ENCODE measurements at places on chromosomes 1 and 21. TPM values are rescaled to one million over a fixed set of nuclear protein-coding genes. Genes with fewer than 3 reads are reported as not detected.

DNA sequence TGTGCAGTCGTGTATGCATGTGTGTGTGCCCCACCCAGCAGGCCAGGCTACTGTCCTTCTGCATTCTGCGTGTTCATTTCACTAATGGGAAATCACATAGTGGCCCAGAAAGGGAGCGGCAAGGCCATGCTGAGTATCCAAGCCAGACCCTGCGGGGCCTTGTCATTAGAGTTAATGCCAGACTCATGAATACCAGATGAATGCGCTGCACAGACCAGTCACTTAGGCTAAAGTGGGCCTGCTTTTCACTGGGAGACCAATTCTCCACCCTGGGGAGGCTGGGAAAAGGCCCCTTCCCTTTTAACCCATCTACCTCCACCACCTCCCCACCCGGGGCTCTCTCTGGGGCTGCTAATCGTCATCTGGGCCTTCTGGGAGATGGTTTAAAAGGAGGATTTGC, 17.0 kb upstream of the GRIK3 start:
- DNase-seq = no peak

GRCh38 chr1:160883581-160884513, 1.1 kb downstream of the ITLN1 start:
- no peak for DNase-seq

AMIGO1 gene
- 4.7 TPM for total RNA-seq

- no peak for DNase-seq
Measured at GRCh38 chr1:229869240-229869639, 197.8 kb upstream of the GALNT2 start.

- peak; percentile 52 for DNase-seq
Measured at GRCh38 chr1:228336308-228337030, 70.2 kb downstream of the TRIM11 start.

CHIA gene
- total RNA-seq = not detected

GRCh38 chr1:3971981-3972380, 71.9 kb upstream of the C1orf174 start:
- DNase-seq = no peak

DNA sequence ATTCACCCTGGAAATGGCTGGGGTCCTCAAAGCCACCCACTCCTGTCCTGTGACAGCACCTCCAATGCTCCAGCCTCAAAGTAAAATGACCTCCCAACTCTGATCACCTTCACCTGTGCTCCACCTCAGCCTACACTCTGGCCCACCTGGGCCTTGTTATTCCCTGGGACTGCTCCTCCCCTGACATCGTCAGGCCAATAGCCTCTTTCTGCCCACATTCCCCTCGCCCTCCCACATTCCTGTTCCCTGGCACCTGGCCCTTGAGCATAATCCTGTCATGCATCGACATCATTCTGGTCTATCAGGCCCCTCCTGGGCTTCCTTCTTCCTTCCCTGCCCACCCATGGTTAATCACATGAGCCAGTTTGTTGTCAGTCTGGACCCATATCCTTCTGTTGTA, 13.2 kb upstream of the BCAR3 start:
- DNase-seq = no peak

- no peak for DNase-seq
Measured at GRCh38 chr1:46244656-46245371, 2.7 kb upstream of the RAD54L start.

BARHL2 gene
- total RNA-seq = not detected

BLACAT1 gene
- total RNA-seq = not detected

GRCh38 chr21:25487046-25487594, 120.2 kb downstream of the MRPL39 start:
- no peak for DNase-seq

DNA sequence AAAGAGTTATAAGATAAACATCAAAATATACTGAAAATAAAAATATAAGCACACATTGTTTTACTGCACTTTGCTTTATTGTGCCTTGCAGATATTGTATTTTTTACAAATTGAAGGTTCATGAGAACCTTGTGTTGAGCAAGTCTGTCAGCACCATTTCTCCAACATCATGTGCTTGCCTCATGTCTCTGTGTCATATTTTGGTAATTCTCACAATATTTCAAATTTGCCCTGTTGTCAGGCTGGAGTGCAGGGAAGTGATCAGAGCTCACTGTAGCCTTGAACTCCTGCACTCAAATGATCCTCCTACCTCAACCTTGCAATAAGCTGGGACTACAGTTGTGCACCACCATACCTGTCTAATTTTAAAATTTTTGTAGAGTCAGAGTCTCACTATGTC, 21.3 kb upstream of the CNIH3 start:
- no peak for DNase-seq

OPTC gene
- not detected for total RNA-seq

DNA sequence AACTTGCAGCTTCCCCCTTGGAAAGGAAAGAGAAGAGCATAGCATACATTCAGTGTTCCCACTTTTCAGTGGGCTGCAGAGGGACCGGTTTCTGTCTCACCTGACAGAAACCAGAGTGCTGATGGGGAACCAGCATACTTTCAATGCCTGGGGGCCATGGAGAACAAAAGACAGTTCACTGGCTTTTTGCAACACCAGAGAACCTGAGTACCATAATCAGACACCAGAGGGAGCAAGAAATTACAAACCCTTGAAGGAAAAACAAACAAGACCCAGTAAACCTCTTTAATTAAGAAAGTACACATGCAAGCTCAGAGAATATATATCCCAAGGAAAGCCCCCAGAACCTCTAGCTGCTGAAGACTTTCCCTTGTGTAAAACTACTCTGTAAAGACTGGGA, 51.1 kb downstream of the CSMD2 start:
- no peak for DNase-seq

- peak; percentile 95 for DNase-seq
Measured at GRCh38 chr1:178542554-178543289, 29.8 kb downstream of the TEX35 start.

GRCh38 chr1:33683913-33684312, 180.0 kb upstream of the HMGB4 start:
- no peak for DNase-seq

CFAP141 gene
- not detected for total RNA-seq

DNA sequence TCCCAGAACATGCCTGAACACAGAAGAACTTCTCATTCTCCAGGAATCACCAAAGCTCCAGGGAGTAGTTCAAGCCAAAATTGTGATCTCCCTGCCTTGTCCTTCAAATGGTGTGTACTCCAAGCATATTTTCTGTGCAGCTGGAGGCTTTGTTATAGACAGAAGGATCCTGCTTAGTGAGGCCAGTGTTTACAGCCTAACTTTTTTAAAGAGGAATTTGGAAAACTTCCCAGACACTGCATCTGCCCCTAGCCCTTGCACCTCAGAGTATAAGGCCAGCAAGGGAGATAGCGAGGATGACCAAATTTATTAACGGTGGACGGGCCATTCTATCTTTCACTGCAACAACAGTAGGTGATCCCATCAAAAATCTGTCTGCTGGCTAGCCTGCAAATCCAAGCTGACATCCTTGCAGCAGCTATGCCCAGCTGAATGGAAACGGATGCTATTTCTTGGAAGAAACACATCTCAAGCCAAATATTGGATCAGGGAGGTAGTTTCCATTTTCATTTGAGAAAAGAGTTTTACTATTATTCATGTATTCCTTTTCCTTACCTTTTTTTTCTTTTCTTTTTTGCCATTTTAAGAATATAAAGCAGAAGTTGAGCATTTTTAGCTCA, 249.8 kb downstream of the USH2A start:
- DNase-seq = no peak

DNA sequence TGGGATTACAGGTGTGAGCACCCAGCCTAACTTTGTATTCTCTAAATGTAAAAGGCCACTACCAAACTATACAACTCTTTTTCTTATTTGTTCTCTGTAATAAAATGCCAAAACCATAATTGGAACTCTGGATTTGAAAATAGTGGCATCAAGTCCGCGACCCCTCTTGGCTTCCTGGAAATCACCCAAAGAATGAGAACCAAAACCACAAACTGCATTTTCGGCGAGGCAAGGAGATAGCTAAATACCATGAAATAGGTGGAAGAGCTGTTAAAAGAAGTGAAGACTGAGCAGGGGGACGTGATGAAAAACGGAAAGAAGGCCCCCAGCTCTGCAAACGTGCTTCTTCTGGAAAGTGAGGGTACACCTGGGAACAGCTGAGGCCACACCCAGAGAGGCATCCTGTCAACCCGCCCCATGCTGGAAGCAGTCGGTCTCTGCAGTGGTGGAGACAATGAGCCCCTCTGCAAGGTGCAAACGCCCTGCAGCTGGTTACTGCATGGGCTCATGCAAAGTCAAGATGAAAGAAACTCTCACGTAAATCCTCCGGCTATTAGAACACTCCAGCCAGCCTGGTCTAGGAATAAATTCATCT, 22.5 kb downstream of the VPS26C start:
- no peak for DNase-seq

CD101 gene
- not detected for total RNA-seq

GRCh38 chr21:36205962-36206361, 49.3 kb downstream of the DOP1B start:
- no peak for DNase-seq

GRCh38 chr1:201769966-201770365, 59.0 kb upstream of the IPO9 start:
- DNase-seq = no peak

GRCh38 chr1:32342704-32343103, 6.7 kb upstream of the MARCKSL1 start:
- DNase-seq = no peak

GRCh38 chr1:1996207-1996651, 7.4 kb downstream of the CFAP74 start:
- DNase-seq = no peak

- no peak for DNase-seq
Measured at GRCh38 chr1:52436817-52437216, 32.4 kb downstream of the PRPF38A start.

DNA sequence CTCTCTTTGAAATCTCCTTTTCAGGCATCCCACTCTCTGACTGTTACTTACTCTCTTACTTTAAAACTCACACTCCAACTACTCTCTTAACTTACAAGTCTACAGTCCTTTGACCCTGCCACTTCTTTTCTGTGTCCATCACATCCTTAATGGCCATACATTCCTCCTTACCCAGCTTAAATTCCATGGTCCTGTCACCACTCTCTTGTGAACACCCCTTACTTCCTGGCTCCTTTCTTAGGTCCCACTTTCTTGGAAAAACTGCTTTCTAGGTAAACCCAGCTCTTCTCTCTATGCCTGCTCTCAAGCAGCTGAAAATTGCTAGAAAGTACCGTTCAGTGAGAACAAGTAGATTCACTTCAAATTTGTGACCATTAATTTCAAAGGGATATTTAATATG, 109.1 kb downstream of the OLFML2B start:
- no peak for DNase-seq

GRCh38 chr1:28965271-28965870, 51.0 kb downstream of the EPB41 start:
- DNase-seq = no peak

RAVER2 gene
- 17.7 TPM for total RNA-seq

- DNase-seq = no peak
Measured at GRCh38 chr1:197763307-197763706, 12.0 kb downstream of the DENND1B start.

RGS5 gene
- total RNA-seq = 732 TPM

GRCh38 chr1:97047421-97047793, 325.8 kb downstream of the PTBP2 start:
- no peak for DNase-seq

RNF207 gene
- total RNA-seq = 81.1 TPM

GRCh38 chr1:195618287-195618686, 990.0 kb downstream of the KCNT2 start:
- DNase-seq = no peak

DNA sequence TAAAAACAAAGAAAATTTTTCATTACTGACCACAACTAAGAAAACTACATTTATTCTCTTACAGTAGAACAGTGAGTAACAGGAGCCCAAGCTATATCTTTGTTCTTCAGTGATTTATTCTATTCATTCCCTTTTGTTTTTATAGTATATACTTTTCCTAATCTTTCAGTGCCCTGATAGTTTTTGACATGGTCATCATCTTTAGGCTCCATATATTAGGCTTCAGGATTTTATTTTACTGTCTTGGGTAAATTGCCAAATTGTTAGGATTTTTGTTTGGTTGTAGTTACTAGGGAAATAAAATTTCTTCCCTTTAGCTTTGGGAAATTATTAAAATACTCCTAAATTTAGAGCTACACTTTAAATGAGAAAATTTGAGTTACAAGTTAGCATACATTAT, 10.3 kb downstream of the FBXO28 start:
- no peak for DNase-seq

- no peak for DNase-seq
Measured at GRCh38 chr1:246742396-246742795, 18.2 kb downstream of the SCCPDH start.

DNA sequence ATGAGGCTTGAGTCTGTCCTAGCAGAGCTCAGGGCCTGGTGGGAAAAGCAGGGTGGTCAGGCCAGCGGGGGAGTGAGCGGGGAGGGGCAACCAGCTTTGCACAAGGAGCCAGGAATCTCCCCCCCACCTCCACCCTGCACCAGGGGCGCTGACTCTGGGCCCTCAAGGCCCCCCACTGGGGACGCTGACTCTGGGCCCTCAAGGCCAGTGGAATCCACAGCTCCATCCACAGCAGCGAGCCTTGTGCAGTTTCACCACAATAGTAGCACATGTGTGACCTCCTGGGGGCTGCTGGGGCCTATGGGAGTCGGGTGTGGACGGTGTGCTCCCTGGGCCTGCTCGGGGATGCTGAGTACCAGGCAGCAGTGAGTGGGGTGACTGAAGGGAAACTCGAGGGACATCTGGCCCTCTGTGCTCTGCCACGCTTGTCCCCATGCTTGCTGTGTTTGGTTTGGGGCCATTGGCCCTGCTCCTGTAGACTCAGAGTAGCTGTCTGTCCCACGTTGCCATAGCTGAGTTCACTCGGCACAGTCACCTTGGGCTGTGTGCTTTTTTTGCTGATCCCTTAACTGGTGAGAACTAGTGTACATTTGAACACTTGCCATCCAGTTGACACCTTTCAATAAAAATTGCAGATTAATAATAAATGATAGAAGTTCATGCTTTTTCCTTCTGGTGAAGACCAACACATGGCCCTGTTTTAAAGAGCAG, 89.2 kb downstream of the ADARB1 start:
- DNase-seq = no peak

CD1C gene
- total RNA-seq = not detected

KLHDC8A gene
- total RNA-seq = not detected

RPS6KC1 gene
- total RNA-seq = 21.0 TPM

OR14K1 gene
- total RNA-seq = not detected

DNA sequence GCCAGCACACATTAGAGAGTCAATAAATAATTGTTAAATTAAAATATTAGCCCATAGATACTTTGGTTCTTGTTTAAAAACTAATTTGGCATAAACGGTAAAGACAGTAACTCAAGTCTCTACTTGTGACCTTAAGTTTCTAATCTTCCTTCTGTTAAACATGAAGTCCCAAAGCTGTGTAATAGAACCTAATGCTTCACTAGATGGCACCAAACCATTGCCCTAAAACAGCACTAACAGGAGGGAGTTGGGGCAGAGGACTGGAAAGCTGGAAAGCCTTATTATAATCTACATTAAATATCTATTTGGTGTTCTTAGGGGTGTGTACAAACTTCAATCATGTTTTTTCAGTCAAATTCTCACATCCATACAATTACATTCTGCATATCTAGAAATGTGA, 176.7 kb downstream of the OLFM3 start:
- DNase-seq = no peak

GRCh38 chr1:181206513-181206912, 118.0 kb downstream of the IER5 start:
- no peak for DNase-seq
